ENCODE measurements at places on chromosomes 6 and 20. TPM values are rescaled to one million over a fixed set of nuclear protein-coding genes. Genes with fewer than 3 reads are reported as not detected.

DNA sequence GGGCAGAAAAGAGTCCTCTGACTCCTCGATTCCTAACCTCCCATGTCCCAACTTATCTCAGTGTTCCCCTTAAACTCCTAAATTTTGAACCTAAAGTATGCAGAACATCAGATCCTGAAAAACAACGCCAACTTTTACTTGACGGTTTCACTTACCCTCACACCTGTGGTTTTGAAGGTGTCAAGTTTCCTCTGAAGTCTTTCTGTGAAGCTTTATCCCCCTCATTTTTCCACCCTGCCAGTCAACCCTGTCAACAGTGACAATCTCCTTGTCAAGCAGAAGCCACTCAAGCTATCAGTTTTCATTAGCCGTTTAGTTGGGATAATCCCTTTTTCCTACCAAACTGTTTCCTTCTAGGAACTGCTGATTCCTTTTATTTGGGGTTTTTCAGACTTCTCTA is 245.4 kb upstream of the PREP start:
- no peak overlapping the region for H3K4me3 ChIP-seq
- H3K36me3 ChIP-seq: no peaks in the 10 kb centered on the region
- peaks cover 6% of the 10 kb centered on the region for H3K4me1 ChIP-seq
- H3K27ac ChIP-seq: no peak overlapping the region

DNA sequence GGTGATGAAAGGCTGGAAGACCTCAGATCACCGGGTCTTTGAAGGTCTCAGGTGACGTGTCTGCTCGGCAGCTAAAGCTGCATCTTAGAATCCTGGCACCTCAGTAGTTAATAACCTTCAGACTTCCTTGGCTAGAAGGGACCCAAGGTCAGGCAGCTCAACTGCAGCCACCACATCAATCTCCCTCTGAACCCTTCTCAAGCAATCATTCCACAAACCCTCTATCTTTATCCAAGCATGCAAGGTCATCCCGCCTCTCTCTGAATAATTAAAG is 16.7 kb upstream of the TLDC2 start:
- no peak overlapping the region for H3K27ac ChIP-seq
- no peak overlapping the region for H3K4me3 ChIP-seq
- no peaks in the 10 kb centered on the region for H3K27me3 ChIP-seq
- DNase-seq: no peak
- peaks cover 63% of the 10 kb centered on the region for H3K36me3 ChIP-seq

- peaks cover 35% of the 10 kb centered on the region for H3K36me3 ChIP-seq
- H3K4me3 ChIP-seq: no peak overlapping the region
- no peak for DNase-seq
- no peaks in the 10 kb centered on the region for H3K27me3 ChIP-seq
Measured at GRCh38 chr20:50516935-50517816, 7.0 kb downstream of the PTPN1 start.

GRCh38 chr6:169164451-169164850 is 89.2 kb downstream of the THBS2 start:
- no peaks in the 10 kb centered on the region for H3K27me3 ChIP-seq
- no peak overlapping the region for H3K27ac ChIP-seq
- H3K4me1 ChIP-seq: peaks cover 68% of the 10 kb centered on the region
- no peak overlapping the region for H3K4me3 ChIP-seq

GRCh38 chr6:18221288-18221615 is 43.1 kb downstream of the DEK start:
- H3K36me3 ChIP-seq: peaks cover 52% of the 10 kb centered on the region
- no peak overlapping the region for H3K27ac ChIP-seq
- DNase-seq: no peak
- no peak overlapping the region for H3K4me3 ChIP-seq
- peaks cover 15% of the 10 kb centered on the region for H3K4me1 ChIP-seq

GRCh38 chr20:10551732-10552724 is 116.9 kb downstream of the SLX4IP start:
- no peak for DNase-seq
- no peak overlapping the region for H3K27ac ChIP-seq
- no peaks in the 10 kb centered on the region for H3K27me3 ChIP-seq

DNA sequence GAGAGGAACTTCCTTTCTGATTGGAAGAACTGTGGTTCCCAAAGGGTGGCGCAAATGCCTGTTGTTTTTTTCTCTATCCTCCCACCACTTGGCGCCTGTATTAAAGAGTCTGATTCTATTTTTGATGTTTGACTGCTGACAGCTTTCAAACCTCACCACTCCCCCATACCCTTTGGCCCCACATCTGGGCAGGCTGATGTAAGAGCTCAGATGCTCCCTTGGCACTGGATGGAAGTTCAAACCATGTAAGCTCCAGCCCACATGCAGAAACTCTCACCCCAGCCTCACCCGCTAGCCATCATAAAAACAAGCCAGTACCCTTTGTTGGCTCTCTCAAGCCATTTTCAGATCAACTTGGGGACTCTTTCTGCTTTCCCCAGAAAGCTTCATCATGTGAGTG is 20.0 kb upstream of the TMEM14A start:
- no peak overlapping the region for H3K27ac ChIP-seq
- H3K4me1 ChIP-seq: peaks cover 9% of the 10 kb centered on the region
- H3K36me3 ChIP-seq: no peaks in the 10 kb centered on the region
- no peak for DNase-seq
- H3K27me3 ChIP-seq: no peaks in the 10 kb centered on the region

DNA sequence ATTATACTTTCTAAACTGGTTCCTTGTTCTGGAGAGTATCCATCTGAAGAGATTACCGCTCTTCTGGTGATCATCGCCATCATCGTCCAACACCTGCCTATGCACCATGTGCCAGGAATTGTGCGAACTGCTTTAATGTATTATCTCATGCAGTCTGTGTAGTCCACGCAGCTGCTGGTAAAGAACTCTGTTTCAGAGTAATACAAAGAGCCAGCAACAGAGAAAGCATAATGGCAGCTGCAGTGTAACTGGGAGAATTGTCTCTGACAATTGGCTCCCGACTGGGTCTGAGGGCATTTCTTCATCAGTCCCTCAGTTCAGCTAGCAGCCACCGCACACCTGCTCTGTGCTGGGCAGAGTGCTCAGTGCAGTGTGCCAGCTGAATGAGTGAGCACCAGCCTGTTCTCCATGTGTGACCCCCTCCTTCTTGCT is 383.4 kb downstream of the GRIK2 start:
- H3K4me3 ChIP-seq: no peak overlapping the region
- H3K27me3 ChIP-seq: no peaks in the 10 kb centered on the region
- H3K27ac ChIP-seq: no peak overlapping the region
- no peak for DNase-seq

The FAM210B gene
- total RNA-seq: 9.0 TPM

The SLC35F1 gene
- total RNA-seq: 0.05 TPM

The ABHD16B gene
- total RNA-seq: not detected

The TFB1M gene
- 48.9 TPM for total RNA-seq

The FILIP1 gene
- total RNA-seq: 4.1 TPM

The ALDH8A1 gene
- not detected for total RNA-seq

All from SJSA1 (cell line).